ENCODE measurements at places on chromosomes 16 and 17.
A peak's percentile ranks its signal among the peaks of the same experiment; 100 is the strongest.

- DNase-seq: peak; percentile 22
Measured at GRCh38 chr16:11396241-11397048, 51.2 kb downstream of the RMI2 start.

DNA sequence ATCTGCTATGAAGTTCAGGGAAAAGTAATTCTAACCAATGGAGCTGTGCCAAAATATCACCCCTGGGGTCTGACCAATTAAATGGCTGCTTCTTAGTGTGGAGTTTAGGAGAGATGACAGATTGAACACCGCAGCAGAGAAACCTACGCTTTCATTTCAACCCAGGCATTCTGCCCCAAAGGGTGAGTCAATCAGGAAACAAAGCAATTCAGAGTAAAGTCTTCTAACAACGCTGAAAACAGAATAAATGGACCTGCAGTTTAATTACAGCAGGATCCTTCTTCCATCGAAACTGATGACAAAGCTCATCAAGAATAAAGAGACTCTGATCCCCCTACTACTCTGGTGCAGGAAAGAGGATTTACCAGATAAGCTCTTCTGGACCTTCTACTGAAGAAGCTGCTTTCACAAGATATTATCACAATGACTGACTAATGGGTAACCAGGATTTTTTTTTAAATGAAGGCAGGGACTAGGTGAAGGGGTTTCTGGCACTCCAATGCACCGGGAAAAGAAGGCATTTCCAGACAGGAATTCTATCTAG, 16.7 kb downstream of the RFFL start:
- DNase-seq: no peak

GRCh38 chr16:57814896-57815295, 12.6 kb upstream of the KIFC3 start:
- no peak for DNase-seq

DNA sequence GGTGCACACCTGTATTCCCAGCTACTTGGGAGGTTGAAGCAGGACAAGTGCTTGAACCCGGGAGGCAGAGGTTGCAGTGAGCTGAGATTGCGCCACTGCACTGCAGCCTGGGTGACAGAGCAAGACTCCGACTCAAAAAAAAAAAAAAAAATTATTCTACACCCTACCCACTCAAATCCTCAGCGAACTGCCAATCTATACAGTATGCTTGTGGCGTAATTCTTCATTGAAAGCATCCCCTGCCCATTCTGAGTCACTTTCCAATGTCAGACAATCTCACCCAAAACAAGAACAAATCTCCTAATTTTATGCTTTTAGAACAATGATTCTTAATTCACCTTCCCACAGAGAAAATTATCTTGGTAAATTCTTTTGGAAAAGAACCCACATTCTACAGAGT, 12.0 kb downstream of the AMFR start:
- no peak for DNase-seq

GRCh38 chr16:70696952-70697593, 11.2 kb upstream of the MTSS2 start:
- no peak for DNase-seq

DNA sequence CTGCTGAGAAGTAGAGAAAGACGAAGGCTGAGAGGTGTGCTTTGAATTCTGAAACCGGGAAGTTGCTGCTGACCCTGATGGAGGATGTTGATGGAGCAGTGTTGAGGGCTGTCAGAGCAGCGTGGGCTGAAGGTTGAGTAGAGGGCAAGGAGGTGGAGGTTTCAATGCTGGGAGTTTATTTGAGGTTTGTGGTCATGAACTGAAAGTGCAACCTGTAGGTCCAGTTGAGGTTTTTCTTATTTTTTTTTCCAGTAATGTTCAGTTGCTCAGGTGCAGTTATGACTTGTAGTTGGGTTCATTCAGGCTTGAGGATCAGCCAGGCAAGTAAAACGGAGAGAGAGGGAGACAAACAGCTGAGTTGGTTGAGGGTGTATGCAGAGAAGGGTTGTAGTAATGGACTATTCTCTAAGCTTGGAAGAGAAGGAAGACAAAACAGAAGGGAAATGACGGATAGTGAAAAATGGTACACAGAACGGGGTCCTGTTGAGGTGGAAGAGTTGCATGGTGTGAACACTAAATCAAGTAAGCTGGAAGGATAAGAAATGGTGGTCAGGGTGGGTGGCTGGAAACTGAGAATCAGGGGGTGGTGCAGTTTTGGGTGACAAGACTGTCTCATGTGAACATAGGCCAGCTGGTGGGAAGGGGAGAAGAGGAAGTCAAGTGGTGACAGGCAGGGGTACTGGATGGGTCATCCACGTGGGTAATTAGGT, 8.7 kb upstream of the UBE2G1 start:
- no peak for DNase-seq

- DNase-seq: no peak
Measured at GRCh38 chr17:39612291-39612894, 4.7 kb upstream of the NEUROD2 start.

DNA sequence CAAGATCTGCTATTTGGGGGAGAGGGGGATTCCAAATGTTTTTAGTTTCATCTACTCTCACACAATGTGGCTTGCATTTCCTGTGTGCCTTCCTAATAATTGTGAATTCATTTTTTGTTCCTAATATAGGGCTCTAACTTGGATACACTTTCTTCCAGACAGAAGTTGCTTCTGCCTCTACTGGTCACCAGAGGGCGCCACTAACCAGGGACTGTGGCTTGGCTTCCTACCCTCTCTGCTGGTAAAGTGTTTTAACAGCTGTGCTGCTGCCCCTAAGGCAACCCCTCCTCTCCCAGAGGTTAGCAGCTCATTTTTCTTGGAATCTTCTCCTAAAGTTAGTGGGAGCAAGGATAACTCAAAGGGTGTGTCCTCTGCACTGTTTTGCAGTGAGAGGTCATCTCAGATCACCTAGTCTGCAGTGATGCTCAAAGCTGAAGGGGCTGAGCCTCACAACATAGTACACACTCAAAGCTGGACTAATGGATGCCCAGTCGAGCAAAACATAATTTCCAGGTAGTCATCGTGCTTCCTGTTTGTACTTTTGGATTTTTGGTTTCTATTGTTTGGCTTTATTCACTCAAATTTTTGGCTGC, 5.0 kb upstream of the PRSS54 start:
- peak; percentile 9 for DNase-seq

Measured in SHP77 treated with DMSO at 0.1 percent for 48 hours (cell line).